Psoas muscle (tissue), 8 donors: ENCODE measurements at places on chromosomes 5 and 9. TPM values are rescaled to one million over a fixed set of nuclear protein-coding genes. Genes with fewer than 3 reads are reported as not detected.

PDE6A gene
- 0.10 TPM for polyA plus RNA-seq

CNTNAP3 gene
- polyA plus RNA-seq = 0.33 TPM

CEL gene
- 0.10 TPM for polyA plus RNA-seq

ORM2 gene
- not detected for polyA plus RNA-seq

RNF130 gene
- 35.9 TPM for polyA plus RNA-seq

KCNIP1 gene
- not detected for polyA plus RNA-seq

IL17B gene
- 0.42 TPM for polyA plus RNA-seq

FBP2 gene
- 29.8 TPM for polyA plus RNA-seq

PCDHA9 gene
- polyA plus RNA-seq = not detected

SLC35D2 gene
- 2.3 TPM for polyA plus RNA-seq

CDKN2A gene
- polyA plus RNA-seq = 0.04 TPM

LCN15 gene
- not detected for polyA plus RNA-seq

JAKMIP2 gene
- polyA plus RNA-seq = 0.06 TPM

- DNase-seq = no peak
Measured at GRCh38 chr5:40383749-40384651, 295.7 kb upstream of the PTGER4 start.

- no peak for DNase-seq
Measured at GRCh38 chr5:108730617-108731340, 16.9 kb upstream of the FER start.

DNA sequence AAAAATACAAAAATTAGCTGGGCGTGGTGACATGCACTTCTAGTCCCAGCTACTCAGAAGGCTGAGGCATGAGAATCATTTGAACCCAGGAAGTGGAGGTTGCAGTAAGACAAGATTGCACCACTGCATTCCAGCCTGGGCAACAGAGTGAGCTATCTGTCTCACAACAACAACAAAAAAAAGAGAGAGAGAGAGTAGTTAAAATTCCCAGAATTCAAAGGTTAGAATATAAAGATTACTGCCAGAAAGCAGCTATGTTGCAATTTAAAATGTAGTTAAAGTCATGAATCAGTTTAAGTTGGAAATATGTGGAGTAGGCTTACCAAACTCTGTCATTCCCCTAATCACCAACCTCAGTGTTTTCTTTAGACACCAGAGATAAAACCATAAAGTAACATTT lies 58.7 kb upstream of the SUSD1 start:
- peak; percentile 16 for DNase-seq

GRCh38 chr9:130154816-130155215 lies 17.4 kb upstream of the NCS1 start:
- no peak for DNase-seq

- DNase-seq = no peak
Measured at GRCh38 chr5:31157720-31158119, 35.8 kb upstream of the CDH6 start.

DNA sequence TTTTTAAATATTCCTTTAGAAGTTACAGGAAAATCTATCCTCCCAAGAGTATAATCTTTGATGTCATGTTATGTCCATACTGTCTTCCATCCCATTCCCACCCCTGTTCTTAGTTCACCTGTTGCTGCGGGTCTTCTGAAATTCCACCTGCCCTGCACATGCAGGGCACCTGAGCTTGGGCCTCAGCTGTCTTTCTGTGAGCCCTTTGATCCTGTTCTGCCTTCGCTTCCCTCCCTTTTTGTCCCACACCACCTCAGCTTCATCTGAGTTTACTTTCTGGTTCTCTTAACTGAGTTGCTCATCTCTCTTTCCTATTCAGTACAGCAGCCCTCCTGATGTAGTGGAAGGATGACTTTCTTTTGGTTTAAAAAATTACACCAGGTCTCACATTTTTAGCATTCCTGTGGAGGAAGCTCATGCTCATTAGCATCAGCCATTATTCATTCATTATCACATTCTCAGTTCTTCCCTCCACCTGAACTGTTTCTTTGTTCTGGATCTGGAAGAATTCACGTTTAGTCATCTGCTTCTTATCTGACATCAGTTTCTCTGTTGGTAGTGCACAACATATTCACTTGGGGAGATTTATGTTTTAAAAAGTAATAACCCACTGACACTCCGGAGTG lies 211.0 kb downstream of the ADCY2 start:
- no peak for DNase-seq

DNA sequence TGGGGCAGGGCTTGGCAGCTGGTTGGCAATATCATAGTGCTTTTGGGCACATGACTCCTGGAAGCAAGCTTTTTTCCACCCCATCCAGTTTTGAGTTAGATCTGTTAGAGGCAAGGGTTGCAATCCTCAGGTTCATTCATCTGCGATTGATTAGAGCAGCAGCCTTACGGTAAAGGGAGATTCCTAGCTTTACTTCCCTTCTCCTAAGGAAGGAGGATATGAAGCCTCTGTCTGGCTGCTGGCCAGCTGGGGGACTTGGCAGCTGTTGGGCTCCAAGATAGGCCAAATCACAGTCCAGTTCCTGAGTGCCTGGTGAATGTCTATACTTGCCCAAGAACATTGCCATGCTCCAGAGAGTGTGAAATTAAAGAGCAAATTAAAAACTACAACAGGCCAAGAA lies 113.4 kb upstream of the CCNH start:
- no peak for DNase-seq

GRCh38 chr5:129716235-129716634 lies 31.7 kb upstream of the MINAR2 start:
- no peak for DNase-seq

GRCh38 chr5:96861076-96861475 lies 15.2 kb upstream of the ERAP2 start:
- no peak for DNase-seq

- DNase-seq = peak; percentile 73
Measured at GRCh38 chr9:136882109-136882946, 4.0 kb upstream of the TRAF2 start.

GRCh38 chr5:75243100-75243499 lies 6.4 kb upstream of the ANKRD31 start:
- DNase-seq = no peak

- DNase-seq = peak; percentile 89
Measured at GRCh38 chr9:136625101-136626065, 37.3 kb upstream of the EGFL7 start.

DNA sequence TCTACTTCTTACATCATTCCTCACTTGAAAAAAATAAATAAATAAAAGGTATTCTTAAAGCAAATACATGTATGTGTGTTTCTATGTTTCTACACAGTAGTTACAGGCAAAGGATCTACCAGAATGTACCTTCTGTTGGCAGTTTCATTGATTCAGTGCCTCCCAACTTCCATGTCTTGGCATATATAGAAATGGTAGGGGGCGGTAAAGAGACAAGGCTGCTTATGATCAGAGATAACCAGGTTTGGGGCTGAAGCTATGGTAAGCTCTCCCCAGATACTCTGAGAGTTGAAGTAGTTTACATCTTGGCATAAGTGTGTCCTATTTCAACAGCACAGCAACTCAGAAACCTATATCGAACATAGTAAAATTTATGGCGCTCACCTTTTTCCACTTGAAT lies 1075.4 kb upstream of the C9orf72 start:
- DNase-seq = no peak

DNA sequence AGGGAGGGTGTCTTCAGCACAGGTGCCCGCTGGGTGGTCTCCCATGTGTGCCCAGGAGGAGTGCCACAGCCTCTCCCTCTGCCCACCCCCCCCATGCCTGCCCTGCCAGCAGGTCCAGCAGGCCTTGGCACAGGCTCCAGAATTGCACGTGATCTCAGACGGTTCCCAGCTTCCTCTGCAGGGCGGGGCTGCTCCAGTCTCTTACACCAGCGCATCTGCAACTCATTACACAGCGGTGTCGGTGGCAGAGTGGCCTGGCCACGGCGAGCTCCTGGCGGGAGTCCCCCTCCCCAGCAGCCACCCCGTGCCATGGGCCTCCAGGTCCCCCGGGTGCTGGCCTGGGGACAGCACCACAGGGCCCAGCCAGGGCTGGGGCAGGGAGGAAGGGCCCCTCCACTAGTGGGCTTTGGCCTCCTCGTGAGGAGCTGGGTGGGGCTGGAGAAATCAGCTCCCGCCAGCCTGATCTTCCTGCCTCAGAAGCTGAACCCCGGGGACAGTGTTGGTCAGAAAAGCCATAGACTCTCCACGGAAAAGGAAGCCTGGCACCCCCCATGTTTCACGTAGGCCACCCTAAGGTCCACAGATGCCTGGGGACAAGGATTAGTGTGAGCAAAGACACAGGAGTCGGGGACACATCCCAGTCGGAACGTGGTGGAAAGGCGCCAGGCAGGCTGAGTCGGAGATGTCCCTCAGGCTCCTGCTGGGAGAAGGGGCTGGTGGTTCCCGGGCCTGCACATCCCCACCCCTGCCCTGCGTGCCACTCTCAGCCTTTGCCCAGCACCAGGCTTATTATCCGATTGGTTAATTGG lies 40.2 kb downstream of the RXRA start:
- DNase-seq = peak; percentile 94

DNA sequence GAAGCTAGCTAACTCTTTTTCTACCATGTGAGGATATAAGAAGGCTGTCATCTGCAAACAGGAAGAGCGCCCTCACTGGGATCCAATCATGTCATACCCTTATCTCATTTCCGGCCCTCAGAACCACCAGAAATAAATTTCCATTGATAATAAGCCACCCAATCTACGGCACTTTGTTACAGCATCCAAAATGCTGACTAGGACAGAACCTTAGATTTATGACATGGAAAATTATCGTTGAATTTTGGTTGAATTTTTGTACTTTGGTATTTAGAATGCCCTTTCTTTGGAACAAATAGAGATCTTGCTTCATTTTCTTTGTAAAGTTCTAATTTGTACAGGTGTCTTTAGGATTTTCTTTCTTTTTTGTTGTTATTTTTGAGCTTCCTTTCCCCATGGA lies 53.3 kb upstream of the CYLC2 start:
- DNase-seq = no peak

- no peak for DNase-seq
Measured at GRCh38 chr5:98938464-98938863, 9.7 kb upstream of the CHD1 start.

GRCh38 chr9:101677861-101678260 lies 60.6 kb downstream of the GRIN3A start:
- no peak for DNase-seq

DNA sequence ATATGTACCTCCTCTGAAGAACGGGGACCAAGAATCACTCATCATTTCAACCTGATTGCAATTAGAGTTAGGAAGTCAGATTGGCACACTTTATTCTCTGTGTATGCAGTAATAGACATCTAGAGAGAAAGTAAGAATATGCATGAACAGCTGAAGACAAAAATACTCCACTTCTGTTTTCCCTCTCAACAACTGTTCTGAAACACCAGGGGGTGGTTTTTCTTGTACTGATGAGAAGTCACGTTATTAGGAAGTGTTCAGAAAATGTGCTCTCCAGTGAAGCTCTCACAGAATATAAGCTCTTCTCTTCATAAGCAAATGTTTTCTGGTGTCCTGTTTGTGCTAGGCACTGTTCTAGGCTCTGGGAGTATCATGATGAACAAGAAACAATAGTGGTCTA lies 531.7 kb upstream of the C9orf72 start:
- DNase-seq = no peak

- DNase-seq = no peak
Measured at GRCh38 chr9:792331-793260, 48.9 kb upstream of the DMRT1 start.

DNA sequence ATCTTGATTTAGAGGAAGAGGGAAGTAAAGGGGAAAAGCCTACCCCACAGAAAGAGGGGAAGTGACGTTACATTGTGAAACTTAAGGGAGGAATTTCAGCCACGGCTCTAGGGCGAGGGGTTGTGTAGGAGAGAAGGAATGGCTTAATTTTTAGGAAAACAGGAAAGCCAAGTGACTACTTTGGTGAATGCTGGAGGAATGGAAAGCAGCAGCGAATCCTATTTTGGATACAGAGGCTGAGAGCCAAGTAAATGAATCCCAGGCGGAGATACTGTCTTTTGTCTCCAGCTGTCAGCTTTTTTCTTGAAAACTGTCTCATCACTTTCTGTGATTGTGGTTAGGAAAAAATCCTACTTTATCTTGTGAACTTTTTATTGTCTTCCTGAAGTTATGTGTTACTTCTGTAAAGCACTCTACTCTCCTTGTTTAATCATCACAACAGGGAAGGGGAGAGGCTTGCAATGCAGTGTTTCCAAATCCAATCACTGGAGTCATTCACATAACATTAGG lies 188.4 kb downstream of the TSSK1B start:
- DNase-seq = no peak

DNA sequence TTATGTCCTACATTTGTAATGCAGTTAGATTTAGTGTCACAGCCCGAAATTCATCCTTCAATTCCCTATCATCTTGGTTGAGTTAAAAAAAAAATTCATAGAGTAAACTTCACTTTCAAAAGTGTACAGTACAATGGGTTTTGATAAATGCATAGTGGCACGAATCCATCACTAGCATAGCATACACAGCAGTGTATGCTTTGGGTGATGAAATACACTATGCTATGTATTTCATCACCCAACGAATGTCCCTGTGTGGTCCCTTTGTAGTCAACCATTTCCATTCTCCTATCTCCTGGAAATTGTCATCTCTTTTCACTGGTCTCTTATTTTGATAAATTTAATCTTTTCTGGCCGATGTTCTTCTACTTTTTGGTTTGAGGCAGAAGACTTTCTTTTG lies 129.4 kb upstream of the BASP1 start:
- DNase-seq = no peak

DNA sequence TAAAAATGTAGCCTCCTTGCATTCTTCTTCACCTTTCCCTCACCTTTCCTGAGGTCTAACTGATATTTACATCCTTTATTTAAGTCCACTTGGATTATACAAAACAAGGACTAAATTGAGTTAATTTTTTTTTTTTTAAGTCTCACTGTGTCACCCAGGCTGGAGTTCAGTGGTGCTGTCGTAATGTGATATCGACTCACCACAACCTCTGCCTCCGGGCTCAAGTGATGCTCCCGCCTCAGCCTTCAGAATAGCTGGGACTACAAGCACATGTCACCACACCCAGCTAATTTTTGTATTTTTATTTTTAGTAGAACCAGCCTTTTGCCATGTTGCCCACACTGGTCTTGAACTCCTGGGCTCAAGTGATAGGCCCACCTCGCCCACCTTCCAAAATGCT lies 195.3 kb downstream of the BNC2 start:
- DNase-seq = no peak

- DNase-seq = no peak
Measured at GRCh38 chr9:92954049-92954861, 6.9 kb downstream of the FGD3 start.

DNA sequence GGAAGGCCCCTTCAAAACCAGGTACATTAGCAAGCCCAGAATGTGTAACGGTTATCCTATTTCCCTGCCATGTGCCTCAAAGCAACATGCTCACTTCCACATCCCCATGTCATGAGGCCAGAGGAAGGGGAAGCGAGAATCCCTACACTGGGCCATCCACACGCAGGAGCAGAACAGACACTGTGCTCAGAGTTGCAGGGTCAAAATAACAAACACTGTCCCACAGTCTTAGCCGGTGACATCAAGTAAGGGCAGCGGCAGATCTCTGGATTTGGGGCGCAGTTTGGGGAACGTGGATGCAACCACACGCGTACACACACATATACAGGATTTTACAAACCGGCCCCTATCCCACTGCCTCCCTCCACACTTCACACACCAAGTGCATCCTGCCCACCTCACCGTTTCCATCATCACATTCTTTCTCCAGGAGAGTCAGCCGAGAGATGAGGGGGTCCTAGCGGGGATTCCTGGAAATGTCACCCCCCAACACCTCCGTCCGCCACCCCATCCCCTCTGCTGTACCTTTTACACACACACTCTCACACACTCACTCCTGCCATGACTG lies 776 bp downstream of the APBA1 start:
- DNase-seq = no peak

GRCh38 chr9:3648266-3648665 lies 122.5 kb upstream of the RFX3 start:
- DNase-seq = no peak

GRCh38 chr5:110651507-110651906 lies 75.0 kb downstream of the TMEM232 start:
- DNase-seq = no peak
